ENCODE measurements at places on chromosomes 2 and 18.
A peak's percentile ranks its signal among the peaks of the same experiment; 100 is the strongest.

GRCh38 chr2:27033253-27033852 is 588 bp downstream of the TMEM214 start:
- DNase-seq: no peak

GRCh38 chr2:210309548-210310233 is 5.3 kb downstream of the MYL1 start:
- DNase-seq: no peak

DNA sequence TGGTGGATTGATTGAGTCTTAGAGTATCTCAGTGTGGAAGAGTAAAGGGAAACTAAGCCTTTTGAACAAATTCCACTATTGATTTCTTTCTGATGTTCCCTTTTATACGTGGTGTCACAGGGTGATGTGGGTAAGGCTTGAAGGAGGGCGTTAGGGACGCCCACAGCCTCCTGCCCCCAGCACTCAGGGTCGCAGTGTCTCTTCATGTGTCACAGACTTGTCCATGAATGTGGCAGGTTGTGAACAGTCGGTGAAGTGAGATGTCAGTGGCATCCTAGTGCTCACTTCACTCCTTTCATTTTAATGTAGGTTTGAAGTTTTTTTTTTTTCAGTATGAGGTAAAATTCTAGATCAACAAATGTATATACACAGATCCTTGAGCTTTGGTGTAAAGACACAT is 123.2 kb upstream of the IL1R2 start:
- DNase-seq: no peak

- DNase-seq: no peak
Observed at GRCh38 chr2:119367472-119368099, 809 bp downstream of the DBI start.

GRCh38 chr2:8684878-8685696 is 3.2 kb downstream of the ID2 start:
- DNase-seq: peak; percentile 34

DNA sequence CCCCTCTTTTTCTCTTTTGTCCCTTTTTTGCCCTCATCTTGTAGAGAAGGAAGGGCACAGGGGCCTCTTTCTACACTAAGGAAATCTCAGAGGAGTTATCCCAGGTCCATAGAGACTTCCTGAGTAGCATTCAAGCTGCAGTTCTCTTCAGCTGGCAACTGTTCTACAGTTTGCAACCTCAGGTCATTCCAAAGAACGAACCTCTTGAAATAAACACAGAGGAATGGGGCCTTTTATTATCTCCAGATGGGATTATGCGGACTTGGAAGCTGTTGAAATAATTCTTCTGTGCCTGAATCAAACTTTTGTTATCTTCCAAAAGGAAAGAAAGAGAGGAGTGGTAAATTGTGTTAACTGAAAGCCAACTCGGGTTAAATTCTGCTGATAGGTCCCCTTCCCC is 31.0 kb upstream of the NFE2L2 start:
- DNase-seq: no peak

GRCh38 chr2:22893761-22894517 is 491.0 kb upstream of the KLHL29 start:
- no peak for DNase-seq

GRCh38 chr18:58755304-58756010 is 84.2 kb downstream of the MALT1 start:
- DNase-seq: no peak

DNA sequence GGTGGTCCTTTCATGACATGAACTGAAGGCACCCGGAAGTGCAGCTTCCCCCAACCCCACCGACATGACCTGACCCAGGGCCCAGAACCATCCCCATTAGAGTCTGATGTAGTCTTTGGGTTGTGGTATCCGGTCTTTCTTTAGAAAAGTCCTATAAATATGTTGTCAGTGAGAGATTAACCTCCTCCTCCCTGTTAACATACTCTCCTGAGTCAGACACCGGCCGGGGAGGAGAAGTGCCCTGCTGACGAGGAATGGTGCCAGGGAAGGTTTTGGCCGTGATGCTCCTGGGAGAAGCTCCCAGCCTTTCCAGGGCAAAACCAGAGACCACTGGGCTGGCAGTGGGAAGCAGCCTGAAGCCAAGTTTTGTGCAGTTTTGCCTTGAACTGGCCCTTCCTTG is 109.0 kb downstream of the LAMA3 start:
- DNase-seq: no peak

- no peak for DNase-seq
Observed at GRCh38 chr18:1595195-1595594, 690.5 kb downstream of the ADCYAP1 start.

DNA sequence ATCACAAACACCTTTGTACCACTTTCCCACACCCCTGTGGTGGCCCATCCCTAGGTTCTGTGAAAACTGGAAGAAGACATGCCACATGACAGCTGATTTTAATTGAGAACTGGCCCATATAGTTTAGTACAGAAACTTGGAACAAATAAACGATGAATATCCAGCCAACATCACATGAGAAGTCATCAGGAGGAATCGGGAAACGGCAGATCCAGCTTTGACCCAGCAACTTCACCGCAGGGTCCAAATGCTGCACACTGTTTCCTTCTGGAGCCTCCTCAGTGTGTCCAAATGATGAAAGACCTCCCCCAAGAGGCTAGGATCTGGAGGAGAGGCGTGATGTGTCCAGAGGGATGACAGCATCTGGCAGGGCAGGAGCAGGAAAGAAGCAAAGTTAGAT is 75.5 kb downstream of the COPS8 start:
- no peak for DNase-seq

- DNase-seq: no peak
Observed at GRCh38 chr2:147999126-147999525, 21.4 kb downstream of the ORC4 start.

- DNase-seq: no peak
Observed at GRCh38 chr2:58427572-58428095, 186.5 kb upstream of the FANCL start.

GRCh38 chr2:109342256-109342850 is 213.3 kb downstream of the SH3RF3 start:
- no peak for DNase-seq

DNA sequence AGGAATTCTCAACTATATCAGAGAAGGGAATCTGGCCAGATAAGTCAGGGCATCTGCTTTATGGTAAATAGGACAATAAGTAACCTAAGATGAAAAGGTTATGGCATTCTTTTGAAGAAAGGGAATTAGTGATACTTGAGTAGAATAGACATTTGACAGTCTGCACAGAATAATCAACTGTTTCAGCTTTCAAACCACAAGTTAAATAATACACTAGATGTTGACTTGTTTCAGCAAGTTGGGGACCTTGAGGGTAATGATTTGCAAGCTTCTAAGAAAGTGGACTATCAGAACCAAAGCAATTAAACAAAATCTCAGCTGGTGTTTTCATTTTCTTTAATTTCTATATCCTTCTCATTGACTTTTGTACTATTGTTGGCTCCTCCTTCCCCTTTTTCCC is 54.5 kb downstream of the SLC39A10 start:
- no peak for DNase-seq

DNA sequence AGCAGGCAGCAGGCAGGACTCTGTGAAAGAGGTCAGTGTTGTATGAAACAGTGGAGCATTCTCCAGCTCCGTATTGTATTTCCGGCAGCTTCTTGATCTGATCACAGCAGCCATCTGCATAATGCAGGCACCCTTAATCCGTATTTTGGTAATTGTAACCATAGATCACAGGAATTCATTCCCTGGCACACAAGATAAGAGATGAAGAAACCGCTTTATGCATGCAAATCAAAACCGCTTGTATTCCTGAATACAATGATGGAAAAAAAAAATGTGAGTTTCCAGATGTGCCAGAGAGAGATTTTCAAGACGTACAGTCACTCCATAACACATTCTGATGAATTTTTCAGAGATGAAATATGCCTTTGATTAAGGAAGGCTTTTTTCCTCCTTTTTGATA is 221.3 kb downstream of the ACKR3 start:
- DNase-seq: no peak

GRCh38 chr18:23113576-23113975 is 21.7 kb upstream of the CABLES1 start:
- no peak for DNase-seq

- no peak for DNase-seq
Observed at GRCh38 chr2:3779496-3780049, 76.2 kb downstream of the DCDC2C start.

GRCh38 chr18:44474591-44474990 is 206.1 kb upstream of the SETBP1 start:
- DNase-seq: no peak

- no peak for DNase-seq
Observed at GRCh38 chr2:41378420-41378819, 669.4 kb upstream of the PKDCC start.

- no peak for DNase-seq
Observed at GRCh38 chr2:145653553-145653952, 1133.6 kb upstream of the ZEB2 start.

DNA sequence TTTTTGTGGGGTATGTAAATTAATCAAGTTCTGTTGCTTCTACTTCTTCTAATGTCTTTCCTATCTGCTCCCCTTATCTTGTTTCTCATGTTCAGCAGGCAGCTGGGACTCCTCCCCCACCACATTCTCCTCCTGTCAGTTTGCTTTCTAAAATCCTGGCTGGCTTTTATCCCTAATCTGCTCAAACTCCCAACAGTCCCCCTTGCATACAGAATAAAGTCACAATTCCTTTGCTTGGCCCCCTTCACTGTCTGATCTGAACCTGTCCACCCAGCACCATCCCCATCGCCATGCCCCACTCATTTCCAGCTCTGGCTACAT is 2.2 kb downstream of the CFAP221 start:
- no peak for DNase-seq

DNA sequence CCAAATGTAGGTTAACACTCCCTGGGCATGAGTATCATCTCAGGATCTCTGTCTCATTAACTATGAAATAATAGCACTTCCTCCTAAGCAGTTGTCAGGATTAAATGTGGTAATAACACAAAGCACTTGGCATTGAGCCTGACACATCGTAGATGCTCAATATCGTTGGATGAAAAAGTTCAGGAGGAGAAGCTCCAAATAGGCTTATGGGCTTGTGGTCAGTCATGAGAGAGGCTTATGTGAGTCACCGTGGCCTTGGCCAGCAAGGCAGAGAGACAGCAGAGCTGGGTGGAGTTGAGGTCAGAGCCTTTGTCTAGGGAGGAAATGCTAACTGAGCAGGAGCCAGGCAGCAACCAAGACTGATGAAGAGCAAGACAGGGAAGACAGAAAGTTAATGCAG is 68.3 kb upstream of the PPM1B start:
- no peak for DNase-seq

DNA sequence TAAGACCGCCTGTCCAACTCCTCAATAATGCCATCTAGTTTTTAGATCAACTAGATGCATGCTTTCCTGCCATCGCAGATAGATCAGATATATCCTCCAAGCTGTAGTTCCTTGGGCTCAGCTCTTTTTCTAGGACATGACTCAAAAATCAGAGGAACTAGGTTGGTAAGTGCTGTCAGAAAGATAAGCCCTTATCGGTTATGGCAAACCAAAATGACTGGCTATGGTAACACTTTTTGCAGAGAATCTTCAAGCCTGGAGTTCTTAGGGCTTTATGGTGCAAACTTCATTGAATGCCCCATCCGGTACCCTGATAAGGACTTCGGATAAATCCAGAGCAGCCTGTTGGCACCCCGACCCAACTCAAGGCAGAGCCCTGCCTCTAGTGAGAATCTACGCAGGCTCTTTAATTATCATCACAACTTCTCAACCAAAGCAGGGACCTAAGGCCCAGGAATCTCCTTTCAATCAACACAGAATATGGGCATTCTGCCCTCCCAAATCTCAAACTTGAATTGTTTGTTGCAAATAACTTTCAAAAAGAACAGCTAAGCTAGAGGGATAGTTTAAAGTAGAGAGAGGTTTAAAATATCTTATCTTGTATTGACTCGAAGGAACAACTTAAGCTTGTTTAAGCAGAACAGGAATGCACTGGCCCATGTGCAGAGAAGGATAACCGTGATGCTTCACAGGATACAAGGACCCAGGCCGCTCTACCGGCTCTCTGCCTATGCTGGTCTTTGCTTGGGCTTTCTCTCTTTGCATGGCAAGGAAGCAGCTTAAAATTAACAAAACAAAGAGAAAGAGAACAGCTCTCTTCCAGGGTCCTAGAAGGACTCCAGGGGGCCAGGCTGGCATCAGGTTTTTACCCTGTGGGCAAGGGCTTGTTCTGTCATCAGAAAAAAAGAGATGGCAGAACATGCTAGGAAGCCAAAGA is 3.4 kb upstream of the CYP1B1 start:
- DNase-seq: no peak

DNA sequence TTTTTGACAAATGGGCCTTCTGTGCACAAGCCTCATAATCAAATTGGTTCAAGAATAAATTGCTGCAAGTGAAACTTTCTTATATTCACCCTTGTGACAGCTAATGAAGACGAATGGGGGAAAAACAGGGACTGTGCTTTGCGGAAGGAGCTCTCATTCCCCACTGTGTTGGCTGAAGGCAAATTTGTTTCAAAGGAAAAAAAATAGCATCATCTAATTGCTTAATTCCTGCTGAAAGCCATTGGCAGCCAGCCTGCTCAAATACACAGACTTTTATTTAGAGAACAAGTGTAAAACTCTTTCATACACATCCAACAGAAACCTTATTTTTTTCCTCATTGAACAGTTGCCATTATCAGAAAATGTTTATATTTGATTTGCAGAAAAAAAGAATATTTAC is 172.3 kb downstream of the ARL6IP6 start:
- no peak for DNase-seq

DNA sequence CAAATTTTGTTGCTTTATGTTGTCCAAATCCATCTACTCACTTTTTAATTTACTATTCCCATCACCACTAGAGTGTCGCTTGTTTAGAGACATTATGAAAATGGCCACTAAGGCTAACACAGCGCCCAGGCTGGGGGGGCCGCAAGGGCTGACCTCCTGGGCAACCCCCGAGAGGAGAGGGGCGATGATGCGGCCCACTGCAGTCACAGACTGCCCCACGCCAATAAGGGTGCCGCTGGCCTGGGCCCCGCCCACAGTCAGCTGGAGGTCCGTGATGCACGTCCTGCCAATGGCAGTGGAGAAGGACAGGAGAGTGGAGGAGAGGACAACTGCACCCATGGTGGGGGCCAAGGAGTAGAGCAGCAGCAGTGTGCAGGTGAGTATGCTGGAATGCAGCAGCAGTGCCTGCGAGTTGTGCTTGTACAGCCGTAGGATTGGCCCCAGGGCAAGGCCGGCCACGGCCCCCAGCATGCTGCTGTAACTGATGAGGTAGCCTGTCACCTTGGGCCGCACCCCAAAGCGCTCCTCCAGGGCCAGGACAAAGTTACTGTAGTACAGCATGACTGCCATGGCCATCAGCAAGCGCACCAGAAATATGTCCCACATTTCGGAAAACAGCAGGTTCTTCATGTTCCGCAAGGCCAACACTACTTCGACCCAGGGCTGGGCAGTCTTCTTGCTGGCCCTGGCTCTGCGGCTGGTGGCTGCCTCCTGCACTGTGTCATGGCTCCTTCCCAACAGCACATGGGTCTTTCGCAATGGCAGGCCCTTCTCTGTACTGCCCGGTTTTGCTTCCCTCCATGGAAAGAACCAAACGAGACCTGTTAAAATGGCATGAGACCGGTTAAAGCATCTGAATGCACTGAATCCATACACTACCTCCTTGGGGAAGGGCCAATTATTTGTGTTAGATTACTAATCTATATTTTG is 43.2 kb upstream of the TMEM182 start:
- no peak for DNase-seq

GRCh38 chr2:119232666-119232993 is 9.0 kb downstream of the STEAP3 start:
- no peak for DNase-seq

GRCh38 chr18:37019157-37019827 is 190.4 kb downstream of the KIAA1328 start:
- DNase-seq: no peak

- no peak for DNase-seq
Observed at GRCh38 chr2:159873258-159873657, 75.2 kb upstream of the CD302 start.
